ENCODE measurements at places on chromosomes 4 and X. TPM values are rescaled to one million over a fixed set of nuclear protein-coding genes. Genes with fewer than 3 reads are reported as not detected.

DNA sequence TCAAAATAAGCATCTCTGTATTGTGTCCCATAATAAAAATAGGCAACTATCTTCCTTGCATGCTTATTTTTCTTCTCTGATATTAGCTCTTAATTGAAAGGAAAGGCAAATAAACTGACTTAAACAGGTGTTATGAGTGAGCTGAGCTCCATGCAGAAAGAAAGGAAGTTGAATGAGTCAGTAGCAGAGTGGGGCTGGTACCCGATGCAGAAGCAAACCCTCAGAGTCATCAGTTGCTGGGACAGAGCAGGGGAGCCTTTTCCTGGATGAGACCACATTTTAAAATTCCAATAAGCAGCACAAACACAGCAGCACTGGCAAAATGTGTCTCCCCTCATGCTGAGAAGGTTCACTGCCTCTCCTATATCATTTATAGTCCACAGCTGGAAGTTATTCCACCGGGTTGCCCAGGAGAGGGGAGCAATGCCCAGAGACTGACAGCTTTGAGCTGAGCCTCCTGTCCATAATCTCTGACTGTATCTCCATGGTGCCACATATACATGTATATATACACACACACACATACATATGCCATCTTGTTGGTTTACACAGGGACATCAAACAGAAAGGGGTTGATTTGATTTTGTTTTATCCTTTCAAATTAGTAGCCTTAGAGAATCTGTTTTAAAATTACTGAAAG lies 274.3 kb upstream of the PPARGC1A start:
- DNase-seq, result no peak
- H3K27me3 ChIP-seq, result no peaks in the 10 kb centered on the region
- no peak overlapping the region for H3K27ac ChIP-seq
- H3K36me3 ChIP-seq, result no peaks in the 10 kb centered on the region

DNA sequence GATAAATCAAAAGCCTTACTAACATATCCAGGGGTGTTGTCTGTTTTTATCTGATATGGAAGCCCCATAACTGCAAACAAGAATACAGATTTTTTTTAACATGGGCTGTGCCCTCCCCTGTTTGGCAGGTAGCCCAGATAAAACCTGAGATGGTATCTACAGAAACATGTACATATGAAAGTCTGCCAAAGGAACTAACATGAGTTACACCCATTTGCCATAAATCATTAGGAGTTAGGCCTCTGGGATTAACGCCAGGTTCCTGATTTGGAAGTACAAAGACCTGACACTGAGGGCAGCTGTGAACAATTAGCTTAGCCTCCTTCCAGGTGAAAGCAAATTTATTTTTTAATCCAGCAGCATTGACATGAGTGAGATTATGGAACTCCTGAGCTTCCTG lies 264.3 kb downstream of the TECRL start:
- no peak overlapping the region for H3K4me3 ChIP-seq
- H3K4me1 ChIP-seq, result no peaks in the 10 kb centered on the region
- no peaks in the 10 kb centered on the region for H3K27me3 ChIP-seq
- no peaks in the 10 kb centered on the region for H3K36me3 ChIP-seq

- H3K27me3 ChIP-seq, result peaks cover 65% of the 10 kb centered on the region
- H3K4me1 ChIP-seq, result peaks cover 10% of the 10 kb centered on the region
- no peak overlapping the region for H3K27ac ChIP-seq
Observed at GRCh38 chr4:11428899-11429698, 405 bp upstream of the HS3ST1 start.

DNA sequence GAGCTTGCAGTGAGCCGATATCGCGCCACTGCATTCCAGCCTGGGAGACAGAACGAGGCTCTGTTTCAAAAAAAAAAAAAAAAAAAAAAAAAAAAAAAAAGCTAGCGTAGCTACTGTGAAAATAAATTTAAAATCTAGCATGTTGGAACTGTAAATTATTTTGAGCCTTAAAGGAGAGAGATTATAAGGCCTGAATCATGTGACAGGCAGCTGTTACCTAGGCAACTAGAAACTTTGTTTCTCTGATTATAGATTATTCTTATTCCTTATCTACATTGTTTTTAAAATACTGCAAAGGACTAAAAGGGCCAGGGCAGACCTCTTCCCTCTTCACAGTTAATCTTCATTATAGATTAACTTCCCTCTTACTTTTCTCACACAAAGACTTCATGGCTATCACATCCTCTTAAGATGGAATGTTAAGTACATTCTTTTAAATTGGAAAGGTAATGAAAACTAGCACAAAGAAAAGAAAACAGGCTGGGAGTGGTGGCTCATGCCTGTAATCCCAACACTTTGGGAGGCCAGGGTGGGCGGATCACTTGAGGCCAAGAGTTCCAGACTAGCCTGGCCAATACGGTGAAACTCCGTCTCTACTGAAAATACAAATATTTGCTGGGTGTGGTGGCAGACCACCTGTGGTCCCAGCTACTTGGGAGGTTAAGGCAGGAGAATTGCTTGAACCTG lies 21.1 kb upstream of the PDS5A start:
- no peak overlapping the region for H3K4me3 ChIP-seq
- H3K27me3 ChIP-seq, result no peaks in the 10 kb centered on the region
- DNase-seq, result no peak
- no peaks in the 10 kb centered on the region for H3K4me1 ChIP-seq
- no peak overlapping the region for H3K27ac ChIP-seq
- H3K36me3 ChIP-seq, result no peaks in the 10 kb centered on the region

DNA sequence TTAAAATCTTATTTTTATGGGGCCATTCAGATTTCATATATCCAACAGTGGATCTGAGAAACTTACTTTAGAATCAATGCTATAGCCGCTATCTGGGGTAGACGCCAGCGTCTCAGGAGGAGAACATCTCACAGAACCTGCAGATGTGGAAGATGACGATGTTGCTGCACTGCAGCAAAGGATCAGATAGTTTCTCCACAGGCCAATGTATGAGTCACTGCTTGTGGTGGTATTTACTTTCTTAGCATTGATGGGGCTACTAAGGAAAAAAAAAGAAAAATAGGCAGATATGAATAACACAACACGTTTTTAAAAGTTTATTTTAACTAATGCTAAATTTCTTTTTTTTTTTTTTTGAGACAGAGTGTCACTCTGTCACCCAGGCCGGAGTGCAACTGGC lies 85.9 kb downstream of the ZAR1 start:
- H3K27me3 ChIP-seq, result no peaks in the 10 kb centered on the region
- H3K4me3 ChIP-seq, result no peak overlapping the region
- no peak for DNase-seq
- H3K36me3 ChIP-seq, result peaks cover 29% of the 10 kb centered on the region

DNA sequence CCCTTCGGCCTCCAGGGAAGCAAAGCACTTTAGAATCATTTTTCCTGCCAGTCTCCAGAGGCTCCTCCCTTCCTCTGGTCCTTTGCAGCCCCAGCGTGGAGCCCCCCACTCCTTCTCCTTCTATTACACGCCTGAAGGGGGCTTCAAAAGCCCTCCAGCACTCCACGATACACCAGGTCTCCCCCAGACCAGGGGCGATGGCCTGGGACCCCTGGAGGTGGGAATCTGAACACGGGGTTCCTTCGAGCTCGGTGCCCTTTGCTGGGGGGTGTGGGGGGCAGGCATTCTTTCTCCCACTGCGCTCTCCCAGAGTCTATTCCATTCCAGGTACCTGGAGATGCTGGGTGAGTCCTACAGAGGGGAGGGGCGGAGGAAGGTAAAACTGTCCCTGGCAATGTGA lies 97.6 kb downstream of the HMX1 start:
- no peak for DNase-seq
- no peak overlapping the region for H3K27ac ChIP-seq
- H3K4me1 ChIP-seq, result no peaks in the 10 kb centered on the region
- no peaks in the 10 kb centered on the region for H3K27me3 ChIP-seq
- no peak overlapping the region for H3K4me3 ChIP-seq

DNA sequence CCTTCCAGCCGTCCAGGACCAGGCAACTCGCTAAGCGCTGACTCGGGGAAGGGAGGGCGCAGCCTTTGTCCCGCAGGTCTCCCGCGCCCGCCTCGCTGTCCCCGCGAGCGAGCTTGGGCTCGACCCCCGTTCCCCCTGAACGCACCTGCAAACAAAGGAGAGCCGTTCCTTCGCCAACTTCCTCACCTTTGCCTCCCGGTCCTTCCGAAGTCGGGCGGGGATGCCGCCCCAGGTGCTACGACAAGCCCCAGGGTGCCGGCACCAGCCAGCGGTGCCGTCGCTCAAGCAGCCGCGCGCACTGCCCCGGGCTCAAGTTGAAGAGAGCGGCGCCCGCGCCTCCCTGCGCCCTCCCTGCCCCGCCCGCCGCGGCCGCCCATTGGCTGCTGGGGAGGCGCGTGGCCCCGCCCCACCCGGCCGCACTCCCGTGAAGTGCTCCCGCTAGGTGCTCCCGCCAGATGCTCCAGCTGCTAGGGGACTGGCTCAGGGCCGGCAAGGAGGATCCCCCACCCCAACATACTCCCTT lies 107.1 kb downstream of the NSUN7 start:
- H3K4me1 ChIP-seq, result peaks cover 4% of the 10 kb centered on the region
- peaks cover 60% of the 10 kb centered on the region for H3K27me3 ChIP-seq
- peak overlapping the region; percentile 61 for H3K4me3 ChIP-seq
- no peaks in the 10 kb centered on the region for H3K36me3 ChIP-seq
- DNase-seq, result peak; percentile 55

DNA sequence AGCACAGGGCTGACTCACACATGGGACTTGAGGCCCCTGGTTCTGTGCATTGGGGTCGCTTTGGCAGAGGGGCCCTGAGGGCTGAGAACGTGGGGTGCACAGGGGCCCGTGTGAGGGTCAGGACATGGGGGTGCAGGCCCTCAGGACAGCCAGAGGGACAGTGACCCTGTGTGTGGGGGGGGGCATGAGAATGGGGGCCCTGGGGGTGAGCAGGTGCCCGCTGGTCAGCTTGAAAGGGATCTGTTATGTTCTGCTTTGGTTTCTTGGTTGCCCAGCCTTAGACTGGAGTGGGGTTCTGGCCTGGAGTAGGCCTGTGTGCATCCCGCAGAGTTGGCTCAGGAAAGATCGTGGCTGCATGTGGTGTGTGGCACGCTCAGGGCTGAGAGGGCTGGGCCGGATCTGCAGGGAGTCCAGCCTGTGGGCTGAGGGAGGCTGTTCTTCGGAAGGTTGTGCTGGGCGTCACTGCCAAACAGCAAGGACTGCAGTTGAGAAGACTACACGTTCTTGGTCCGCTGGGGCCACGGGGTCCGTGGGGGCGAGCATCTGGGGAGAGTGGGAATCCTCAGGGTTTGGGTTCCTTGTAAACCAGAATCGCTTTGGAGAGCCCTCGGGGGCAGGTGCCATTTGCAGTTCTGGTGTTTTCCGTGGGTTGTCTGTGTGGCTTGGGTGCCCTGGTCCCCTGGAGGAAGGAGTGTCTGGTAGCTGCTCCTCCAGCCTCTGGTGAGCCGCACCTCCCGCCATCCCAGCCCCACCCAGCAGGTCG lies 15.2 kb upstream of the UVSSA start:
- H3K4me1 ChIP-seq, result peaks cover 34% of the 10 kb centered on the region
- H3K27ac ChIP-seq, result no peak overlapping the region
- H3K36me3 ChIP-seq, result peaks cover 60% of the 10 kb centered on the region
- no peaks in the 10 kb centered on the region for H3K27me3 ChIP-seq
- H3K4me3 ChIP-seq, result no peak overlapping the region

DNA sequence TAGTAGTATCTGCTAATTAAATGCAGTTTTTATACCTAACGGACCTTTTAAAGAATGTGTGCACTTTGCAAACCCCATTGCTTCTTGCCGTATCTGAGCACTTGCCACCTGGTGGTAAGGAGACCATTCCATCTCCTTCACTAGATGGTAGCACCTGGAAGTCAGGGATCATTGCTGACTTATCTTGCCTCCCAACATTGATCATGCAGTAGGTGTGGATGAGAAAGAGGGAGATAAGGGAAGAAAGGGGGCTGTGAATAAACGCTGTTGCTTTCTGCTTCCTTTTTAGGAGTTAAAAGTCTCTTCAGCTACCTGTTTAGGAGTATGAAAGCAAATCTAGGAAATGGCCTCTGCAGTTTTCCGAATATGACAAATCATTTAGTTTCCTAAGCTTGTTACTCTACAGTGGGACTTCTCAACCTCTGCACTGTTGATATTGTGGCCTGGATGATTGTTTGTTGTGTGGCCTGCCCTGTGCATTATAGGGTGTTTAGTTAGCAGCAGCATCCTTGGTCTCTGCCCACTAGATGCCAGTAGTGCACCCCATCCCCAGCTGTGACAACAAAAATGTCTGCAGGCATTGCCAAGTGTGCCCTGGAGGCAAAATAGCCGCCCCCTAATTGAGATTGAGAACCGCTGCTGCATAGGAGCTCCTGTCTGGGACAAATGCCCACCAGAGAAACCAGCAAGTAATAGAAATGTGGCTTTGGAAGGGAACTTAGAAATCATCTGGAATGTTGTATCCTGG lies 38.8 kb downstream of the GAB1 start:
- H3K36me3 ChIP-seq, result no peaks in the 10 kb centered on the region
- no peak overlapping the region for H3K4me3 ChIP-seq
- no peak overlapping the region for H3K27ac ChIP-seq

DNA sequence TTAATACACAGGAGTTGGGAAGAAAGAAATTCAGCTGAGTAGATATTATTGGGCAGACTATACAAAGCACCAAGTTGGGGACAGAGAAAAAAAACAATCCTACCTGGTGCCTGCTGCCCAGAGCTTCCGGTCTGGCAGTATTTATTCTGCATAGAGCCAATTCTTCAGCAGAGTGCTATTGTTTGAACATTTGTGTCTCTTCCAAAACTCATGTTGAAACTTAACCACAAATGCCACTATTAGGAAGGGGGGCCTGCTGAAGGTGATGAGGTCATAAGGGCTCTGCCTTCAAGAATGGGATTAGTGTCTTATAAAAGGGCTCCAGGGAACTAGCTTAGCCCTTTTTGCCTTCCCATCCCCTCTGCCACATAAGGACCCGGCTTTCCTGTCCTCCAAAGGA lies 136.2 kb downstream of the EVC2 start:
- DNase-seq, result no peak
- no peaks in the 10 kb centered on the region for H3K36me3 ChIP-seq
- no peak overlapping the region for H3K4me3 ChIP-seq
- no peaks in the 10 kb centered on the region for H3K4me1 ChIP-seq

DNA sequence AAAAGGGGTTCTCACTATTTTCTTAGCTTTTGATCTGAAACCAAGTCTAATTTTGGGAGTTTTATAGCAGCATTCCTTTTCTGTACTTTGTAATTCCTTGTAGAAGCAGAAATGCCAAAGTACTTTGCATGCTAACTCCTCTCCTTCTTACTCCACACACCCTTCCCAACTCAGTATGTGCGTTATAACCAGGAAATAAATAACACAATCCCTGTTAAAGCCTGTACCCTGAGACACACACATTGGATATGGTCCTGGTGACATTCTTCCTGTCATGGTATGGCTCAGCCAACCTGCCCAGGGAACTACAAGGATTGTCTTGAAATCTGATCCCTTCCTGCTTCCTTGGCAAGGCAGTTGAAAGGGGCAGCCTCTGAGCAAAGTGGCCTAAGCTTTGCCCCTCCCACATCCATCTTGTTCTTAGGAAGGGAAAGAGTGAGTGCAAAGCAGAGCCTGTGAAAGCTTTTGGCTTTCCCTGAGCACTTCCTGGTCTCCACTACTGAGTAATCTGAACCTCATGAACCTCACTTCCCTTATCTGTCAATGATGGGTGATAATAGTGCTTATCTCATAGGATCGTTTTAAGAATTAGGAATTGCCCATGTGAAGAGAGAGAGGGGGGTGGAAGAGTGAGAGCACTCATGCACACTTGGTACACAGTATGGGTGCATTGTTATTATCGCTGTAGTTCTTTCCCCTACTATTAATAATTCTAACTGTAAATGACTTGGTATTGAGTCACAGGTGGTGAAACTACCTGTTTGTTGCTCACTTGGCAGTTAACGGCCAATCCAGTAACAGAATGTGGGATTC lies 109.3 kb downstream of the AFF2 start:
- H3K27ac ChIP-seq, result peak overlapping the region; percentile 17
- no peak overlapping the region for H3K4me3 ChIP-seq
- no peaks in the 10 kb centered on the region for H3K36me3 ChIP-seq
- DNase-seq, result no peak

GRCh38 chr4:42088386-42088785 lies 64.1 kb downstream of the BEND4 start:
- H3K4me3 ChIP-seq, result no peak overlapping the region
- no peaks in the 10 kb centered on the region for H3K4me1 ChIP-seq
- H3K27me3 ChIP-seq, result no peaks in the 10 kb centered on the region
- no peak overlapping the region for H3K27ac ChIP-seq

FAM236B gene
- total RNA-seq, result not detected
